Head of caudate nucleus (tissue), 42 donors: ENCODE measurements at places on chromosomes 2 and 18.
A peak's percentile ranks its signal among the peaks of the same experiment; 100 is the strongest.

DNA sequence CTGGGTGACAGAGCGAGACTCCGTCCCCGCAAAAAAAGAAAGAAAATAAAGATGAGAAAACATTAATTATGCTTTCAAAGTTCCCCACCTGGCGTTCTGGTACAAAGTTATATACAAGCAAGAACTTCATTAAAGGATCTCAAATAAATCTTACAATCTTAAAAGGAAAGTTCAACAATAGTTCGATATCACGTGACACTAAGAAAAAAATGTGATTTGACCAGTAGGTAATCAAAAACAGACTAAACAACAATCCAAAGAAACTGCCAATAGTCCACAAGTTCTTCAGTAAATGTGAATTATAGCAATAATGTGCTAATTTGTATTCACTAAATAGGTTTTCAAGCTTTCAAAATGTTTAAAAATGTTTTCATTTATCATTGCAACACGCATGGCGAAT, 130.4 kb downstream of the NRXN1 start:
- DNase-seq: no peak

- DNase-seq: no peak
Observed at GRCh38 chr2:221724631-221725203, 152.6 kb upstream of the EPHA4 start.

GRCh38 chr2:170106102-170106840, 71.7 kb upstream of the MYO3B start:
- DNase-seq: peak; percentile 25

DNA sequence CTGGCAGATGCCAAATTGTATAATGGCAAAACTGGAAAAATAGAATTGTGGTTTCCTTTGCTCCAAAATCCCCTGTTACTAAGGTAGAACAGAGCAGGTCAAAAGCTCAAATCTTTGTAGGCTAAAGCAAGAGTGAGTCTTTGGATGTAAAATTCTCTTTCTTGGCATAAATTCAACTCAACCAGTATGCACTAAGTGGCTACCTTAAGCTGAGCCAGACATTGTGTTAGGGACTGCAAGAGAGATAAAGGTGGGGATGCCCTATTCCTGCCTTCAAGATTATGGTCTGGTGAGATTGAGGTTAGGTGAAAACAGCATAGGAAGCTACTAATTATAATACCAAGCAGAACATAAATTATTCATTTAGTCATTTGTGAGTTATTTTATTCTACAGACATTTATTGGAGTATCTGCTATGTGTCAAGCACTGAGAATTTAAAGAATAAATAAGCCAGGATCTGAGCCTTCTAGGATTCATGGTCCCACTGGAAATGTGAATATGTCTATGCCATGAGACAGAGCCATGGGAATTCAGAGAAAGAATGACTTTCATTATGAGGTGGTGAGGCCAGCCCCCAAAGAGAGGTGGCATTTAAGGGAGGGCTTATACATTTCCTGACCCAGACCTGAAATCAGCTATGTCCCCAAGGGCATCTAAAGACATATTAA, 198.0 kb upstream of the NCKAP5 start:
- no peak for DNase-seq

- no peak for DNase-seq
Observed at GRCh38 chr2:240629968-240630770, 4.9 kb downstream of the GPR35 start.

DNA sequence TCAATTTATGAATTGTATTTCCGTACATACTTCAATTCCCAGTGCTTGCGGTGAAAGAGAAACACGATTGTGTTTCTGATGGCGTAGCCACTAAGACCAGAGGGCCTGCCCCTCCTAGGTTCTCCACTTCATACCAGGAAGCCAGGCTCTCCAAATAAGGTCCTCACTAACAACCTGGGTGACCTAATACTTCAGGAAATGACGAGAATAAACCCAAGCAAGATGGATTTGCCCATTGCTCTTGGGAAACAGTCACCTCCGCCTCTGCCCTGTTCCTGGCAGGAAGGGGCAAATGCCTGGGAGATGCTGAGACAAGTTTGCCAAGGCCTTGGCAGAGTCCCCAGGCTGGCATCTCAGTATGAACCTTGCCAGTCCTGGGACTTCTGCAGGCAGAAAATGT, 41.8 kb downstream of the TTC32 start:
- peak; percentile 23 for DNase-seq

- DNase-seq: no peak
Observed at GRCh38 chr18:33844232-33844631, 266.2 kb downstream of the ASXL3 start.

GRCh38 chr2:11467129-11467649, 1.2 kb upstream of the E2F6 start:
- DNase-seq: no peak

GRCh38 chr2:44722026-44722625, 219.4 kb upstream of the SIX3 start:
- no peak for DNase-seq

DNA sequence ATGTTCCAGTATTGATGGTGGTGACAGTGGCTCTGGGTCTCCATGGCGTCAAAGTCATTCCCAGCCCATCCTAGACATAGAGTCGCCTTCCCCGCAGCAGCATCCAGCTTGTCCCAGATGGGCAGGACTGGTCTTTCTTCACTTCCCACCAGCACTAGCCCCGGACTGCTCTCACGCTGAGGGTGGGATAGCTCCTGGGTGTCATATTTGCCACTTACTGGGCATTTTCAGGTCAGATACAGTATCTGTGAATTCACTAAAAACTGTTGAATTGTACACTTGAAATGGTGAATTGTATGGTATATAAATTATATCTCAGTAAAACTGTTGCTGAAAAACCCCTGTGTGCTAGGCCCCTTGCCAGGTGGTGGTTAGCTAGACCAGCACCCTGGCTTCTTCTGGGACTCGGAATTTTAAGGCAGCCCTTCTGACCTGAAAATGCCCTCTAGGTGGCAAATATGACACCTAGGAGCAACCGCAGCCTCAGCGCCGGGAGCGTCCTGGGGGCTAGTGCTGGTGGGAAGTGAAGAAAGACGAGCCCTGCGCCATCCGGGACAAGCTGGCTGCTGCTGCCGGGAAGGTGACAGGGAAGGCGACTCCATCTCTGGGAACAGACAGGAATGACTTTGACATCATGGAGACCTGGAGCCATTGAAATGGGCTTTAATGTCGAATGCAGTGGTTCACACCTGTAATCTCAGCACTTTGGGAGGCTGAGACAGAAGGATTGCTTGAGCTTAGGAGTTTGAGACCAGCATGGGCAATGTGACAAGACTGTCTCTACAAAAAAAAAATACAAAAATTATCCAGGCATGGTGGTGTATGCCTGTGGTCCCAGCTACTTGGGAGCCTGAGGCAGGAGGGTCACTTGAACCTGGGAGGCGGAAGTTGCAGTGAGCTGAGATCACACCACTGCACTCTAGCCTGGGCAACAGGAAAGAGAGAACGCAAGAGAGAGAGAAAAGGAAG, 56.2 kb downstream of the DDX1 start:
- DNase-seq: no peak

GRCh38 chr18:65906621-65907034, 155.8 kb downstream of the CDH7 start:
- DNase-seq: no peak

GRCh38 chr2:239946864-239947728, 78.0 kb downstream of the NDUFA10 start:
- peak; percentile 80 for DNase-seq

- DNase-seq: no peak
Observed at GRCh38 chr2:55152475-55153412, 79.3 kb downstream of the CLHC1 start.

GRCh38 chr2:205386109-205386508, 296.2 kb upstream of the NRP2 start:
- DNase-seq: no peak

- DNase-seq: no peak
Observed at GRCh38 chr2:118634876-118635275, 212.6 kb downstream of the EN1 start.

GRCh38 chr18:49123431-49123830, 172.7 kb upstream of the SMAD7 start:
- no peak for DNase-seq

DNA sequence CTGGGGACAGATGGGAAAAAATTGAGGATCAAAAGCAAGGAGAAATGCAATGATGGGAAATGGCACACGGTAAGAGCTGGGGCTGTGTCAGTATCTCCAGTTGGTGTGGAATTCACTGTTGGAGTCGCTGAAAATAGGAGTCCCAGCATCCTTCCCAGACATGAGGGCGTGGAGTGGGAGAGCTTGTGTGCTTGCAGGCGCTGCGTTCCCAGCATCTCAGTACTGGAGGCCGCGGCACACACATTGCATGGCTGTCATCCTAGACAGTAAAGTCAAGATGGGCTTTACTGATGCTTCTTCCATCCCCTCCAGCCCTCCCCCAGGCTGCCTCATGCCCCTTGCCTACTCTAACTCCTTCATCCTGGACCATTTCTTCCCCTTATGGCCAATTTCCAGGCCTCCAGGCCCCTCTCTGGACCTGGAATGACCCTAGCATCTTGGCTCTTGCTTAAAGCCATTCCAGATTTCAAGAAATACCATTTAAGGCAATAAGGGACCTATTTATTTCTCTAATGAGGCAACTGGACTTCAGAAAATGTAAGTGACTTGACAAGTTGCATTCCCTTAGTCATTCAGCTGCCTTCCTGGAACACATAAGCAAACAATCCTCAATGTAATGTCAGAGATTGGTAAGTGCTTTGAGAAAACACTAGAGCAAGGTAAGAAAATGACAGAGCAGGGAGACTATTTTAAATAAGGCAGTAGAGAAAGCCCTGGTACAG, 70.5 kb upstream of the TTC39C start:
- no peak for DNase-seq

- DNase-seq: no peak
Observed at GRCh38 chr2:151792589-151792988, 35.6 kb downstream of the ARL5A start.

GRCh38 chr2:173869244-173870229, 95.6 kb downstream of the SP3 start:
- no peak for DNase-seq

DNA sequence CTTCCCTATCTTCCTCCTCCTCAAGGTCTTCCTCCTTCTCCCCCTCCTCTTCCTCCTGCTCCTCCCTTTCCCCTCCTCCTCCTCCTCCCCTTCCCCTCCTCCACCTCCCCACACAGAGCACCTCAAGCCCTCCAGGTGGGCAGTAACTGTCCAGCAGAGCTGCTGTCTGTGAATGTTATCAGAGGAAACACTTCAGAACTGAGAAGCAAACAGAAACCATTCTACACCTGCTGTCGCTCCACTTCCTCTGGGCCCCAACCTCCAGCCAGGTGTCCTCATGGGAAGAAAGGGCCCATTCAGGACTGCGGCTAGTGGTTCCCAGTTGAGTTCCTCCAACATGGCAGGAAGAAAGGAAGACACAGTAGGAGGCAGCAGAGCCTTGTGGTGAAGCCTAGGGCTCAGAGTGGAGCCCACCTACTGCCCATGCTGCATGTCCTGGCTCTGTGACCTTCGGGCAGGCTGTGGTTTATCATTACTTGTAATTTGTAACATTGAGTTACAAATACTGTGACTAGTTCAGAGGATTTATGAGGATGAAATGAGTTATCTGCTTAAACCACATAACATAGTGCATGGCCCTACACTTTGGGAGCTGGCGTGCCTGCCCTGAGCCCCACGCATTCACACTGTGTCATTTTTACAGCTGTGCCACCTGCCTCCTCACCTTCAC, 165.9 kb upstream of the ID2 start:
- no peak for DNase-seq

- DNase-seq: no peak
Observed at GRCh38 chr2:124149571-124149970, 124.5 kb downstream of the CNTNAP5 start.

DNA sequence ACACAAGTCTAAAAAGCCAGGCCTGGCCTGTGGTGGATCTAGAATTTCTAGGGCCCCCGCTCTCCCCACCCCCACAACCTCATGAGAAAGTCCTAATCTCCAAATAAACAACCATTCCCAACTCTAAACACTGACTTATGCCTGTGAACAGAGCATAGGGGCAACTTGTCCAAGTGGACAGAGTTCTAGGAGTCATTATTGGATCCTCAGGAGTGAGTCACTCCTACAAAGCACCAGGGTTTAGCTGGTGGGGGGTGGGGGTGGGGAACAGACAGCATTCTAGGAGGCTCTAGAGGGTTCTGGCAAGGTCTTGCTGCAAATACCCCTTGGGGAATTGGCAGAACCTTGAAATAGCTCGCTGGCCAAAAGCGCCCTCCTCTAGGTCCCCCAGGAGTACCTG, 83.3 kb downstream of the ZCCHC2 start:
- no peak for DNase-seq

DNA sequence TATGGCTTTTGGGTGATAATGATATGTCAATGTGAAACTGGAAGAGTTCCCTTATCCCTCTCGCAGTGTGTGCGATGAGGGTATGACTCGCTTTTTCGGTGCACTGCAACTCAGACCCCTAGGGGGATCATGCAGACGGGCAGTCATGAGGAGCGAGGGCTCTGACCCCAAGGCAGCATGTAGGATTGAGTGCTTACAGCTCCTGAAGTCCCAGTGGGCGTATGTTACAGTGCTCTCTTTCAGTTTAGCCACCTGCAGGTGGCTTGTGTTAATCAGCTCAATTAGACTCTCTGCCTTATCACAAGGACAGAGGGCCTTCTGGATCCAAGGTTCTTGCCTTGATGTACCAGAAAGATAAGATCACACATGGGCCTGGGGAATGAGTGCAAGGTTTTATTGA, 1269.9 kb upstream of the GYPC start:
- DNase-seq: no peak
